Activated CD4-positive, alpha-beta T cell treated with anti-CD3 and anti-CD28 coated beads, Interleukin-2, amount 50 U/mL, for 24 hours (primary cell): ENCODE measurements at places on chromosomes 11 and 22.

GRCh38 chr11:72836111-72836510 is 21.9 kb downstream of the ATG16L2 start:
- DNase-seq = no peak

DNA sequence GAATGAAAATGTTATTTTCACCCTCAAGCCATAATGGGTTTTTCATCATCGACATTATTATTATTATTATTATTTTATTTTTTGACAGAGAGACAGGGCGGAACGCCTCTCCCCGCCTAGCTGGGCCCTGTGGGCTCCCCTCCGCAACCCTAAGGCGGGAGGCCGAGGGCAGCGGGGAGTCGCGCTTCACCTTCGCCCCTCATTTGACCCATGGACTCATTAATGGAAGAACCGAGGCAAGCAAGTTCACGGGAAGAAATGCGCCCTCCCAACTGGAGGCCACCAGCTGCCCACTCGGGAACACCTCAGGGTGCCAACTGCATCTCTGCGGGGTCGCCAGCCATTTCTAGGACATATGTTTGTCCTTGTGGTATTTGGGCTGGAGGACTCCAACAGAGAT is 115.3 kb upstream of the KIRREL3 start:
- DNase-seq = no peak

- DNase-seq = no peak
These were observed 189.0 kb downstream of the DDX10 start for GRCh38 chr11:108853864-108854263.

DNA sequence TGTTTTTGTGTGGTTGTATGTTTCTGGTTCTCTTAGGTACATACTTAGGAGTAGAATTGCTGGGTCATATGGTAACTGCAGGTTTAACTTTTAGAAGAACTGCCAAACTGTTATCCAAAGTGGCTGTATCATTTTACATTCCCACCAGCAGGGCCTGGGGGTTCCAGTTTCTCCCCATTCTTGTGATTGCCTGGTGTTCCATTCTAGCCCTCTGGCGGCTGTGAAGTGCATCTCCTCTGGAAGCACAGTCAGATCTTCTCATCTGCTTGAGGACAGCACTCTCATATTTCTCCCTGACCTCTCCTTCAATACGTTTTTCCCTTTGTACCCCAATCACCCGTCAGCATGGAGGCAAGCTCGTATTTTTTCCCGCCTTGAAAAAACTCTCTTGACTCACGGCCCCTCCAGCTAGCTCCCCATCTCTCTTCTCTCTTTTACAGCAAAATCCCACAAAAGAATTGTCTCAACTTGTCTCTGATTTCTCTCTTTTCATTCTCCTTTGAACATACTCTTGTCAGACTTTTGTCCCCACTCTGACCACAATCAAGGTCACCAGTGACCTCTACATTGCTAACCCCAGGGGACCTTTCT is 56.8 kb upstream of the THY1 start:
- DNase-seq = no peak

- DNase-seq = no peak
These were observed 250.7 kb downstream of the LUZP2 start for GRCh38 chr11:24747275-24748251.

DNA sequence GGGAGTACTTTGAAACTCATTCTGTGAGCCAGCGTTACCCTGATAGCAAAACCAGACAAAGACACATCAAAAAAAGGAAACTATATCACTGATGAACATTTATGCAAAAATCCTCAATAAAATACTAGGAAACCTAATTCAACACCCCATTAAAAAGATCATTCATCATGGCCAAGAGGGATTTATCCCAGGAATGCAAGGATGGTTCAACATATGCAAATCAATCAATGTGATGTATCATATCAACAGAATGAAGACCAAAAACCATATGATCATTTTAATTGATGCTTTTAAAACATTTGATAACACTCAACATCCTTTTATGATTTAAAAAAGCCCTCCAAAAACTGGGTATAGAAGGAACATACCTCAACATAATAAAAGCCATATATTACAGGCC is 19.8 kb downstream of the RRP8 start:
- DNase-seq = no peak

- no peak for DNase-seq
These were observed 38.3 kb downstream of the TSPAN18 start for GRCh38 chr11:44765026-44765595.

GRCh38 chr11:66861774-66862558 is 5.1 kb downstream of the LRFN4 start:
- DNase-seq = no peak

DNA sequence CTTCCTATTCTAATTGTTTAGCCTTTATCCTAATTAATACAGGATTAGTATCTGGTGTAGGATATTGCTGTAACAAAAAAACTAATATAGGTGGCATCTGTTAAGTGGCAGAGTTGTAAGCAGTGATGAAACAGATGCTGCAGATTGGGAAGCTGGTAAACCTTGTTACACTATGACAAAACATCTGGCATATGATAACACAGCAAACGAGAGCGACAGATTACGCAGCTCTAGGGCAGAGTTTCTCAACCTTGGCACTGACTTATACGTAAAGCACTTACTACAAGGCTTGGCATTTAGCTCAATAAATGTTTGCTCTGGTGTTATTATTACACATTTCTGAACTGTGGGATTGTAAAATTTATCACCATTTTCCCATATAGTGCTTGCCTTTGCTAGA is 137.0 kb downstream of the ATG16L2 start:
- no peak for DNase-seq

DNA sequence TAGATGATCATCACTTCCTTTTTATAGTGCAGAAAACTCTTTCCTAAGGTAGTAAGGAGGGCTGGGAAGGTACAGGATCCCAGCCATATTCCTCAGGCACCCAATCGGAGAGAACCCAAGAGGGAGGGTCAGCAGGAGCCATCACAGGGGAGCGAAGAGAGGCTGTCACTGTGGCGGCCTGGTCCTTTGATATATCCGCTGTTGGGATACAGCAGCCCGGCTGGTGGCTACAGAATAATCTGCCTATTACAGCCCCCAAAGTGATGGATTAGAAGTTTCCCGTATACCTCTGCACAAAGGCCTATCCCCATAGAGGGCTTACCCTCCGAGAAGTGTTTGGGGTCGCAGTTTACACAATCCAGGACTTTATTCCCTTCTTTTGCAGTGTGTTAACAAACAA is 48.5 kb downstream of the OR4D9 start:
- DNase-seq = no peak

DNA sequence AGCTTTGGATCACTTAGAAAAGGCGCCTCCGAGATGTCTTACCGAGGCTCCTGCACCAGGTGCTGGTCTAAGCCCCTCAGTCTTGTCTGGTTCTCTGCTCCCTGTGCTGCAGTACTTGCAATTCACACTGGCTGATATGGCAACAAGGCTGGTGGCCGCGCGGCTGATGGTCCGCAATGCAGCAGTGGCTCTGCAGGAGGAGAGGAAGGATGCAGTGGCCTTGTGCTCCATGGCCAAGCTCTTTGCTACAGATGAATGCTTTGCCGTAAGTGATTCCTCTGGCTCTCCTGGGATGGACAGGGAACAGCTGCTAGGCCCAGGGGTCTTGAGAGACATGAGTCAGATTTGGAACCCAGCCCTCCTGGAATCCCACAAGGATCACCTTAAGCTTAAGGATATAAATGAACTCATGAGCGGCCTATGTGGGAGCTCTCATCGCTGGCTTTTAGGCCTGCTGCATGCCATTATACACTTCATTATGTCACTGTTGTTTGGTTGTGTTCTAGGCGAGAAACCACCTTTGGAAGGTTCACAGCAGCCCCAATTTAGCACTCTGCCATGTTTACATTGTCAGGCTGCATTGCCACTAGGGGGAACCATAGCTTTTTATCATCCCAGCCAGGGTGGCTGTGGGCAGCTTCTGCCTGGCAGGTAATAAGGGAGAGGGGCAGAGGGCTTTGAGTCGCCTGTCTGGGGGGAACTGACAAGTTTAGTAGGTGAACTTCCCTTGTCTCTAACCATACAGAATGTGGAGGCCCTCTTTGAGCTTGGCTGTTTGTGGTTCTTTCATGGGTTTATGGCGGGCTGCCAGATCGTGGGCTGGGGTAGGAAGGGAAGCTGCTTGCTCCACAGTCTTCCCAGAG is 8.5 kb downstream of the ACAD8 start:
- DNase-seq = no peak

DNA sequence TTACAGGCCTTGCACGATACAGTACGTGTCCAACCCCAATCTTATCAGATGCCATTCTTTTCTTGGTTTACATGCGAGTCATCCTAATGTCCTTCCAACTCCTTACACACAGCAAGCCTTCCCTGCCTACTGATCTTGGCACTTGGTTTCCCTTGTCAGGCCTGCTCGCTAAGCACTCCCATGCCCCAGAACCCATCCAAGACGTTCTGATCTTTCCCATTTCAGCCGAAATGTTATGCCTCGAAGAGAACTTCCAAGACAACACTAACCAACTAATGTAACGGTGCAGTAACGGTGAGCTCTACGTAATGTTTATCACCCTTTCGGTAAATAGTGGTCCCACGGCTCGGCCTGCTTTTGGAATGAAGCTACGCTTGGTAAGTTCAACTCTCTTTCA is 521 bp downstream of the PES1 start:
- no peak for DNase-seq

DNA sequence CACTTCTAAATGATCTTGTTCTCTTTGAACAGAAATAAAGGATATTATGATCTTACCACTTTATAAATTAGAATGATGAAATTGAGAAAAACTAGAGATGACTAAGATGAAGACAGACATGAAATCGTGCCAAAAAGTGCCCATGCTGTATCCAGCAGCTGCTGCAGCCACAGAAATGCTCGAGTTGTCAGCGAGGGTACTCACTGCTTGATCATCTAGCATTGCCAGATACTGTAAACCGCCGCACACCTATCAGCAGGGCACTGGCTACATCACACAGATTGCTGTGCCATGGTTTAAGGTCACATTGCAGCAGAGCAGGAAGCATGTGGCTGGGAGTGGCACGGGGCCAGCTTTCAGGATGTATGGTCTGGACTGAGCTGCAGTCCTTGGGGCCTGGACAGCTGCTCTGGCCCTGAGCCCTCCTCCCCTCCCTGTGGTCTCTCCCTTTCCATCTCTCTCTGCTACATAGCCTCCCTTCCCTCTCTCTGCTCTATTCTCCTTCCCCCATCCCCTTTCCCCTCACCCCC is 51.0 kb upstream of the SEPTIN5 start:
- DNase-seq = no peak

DNA sequence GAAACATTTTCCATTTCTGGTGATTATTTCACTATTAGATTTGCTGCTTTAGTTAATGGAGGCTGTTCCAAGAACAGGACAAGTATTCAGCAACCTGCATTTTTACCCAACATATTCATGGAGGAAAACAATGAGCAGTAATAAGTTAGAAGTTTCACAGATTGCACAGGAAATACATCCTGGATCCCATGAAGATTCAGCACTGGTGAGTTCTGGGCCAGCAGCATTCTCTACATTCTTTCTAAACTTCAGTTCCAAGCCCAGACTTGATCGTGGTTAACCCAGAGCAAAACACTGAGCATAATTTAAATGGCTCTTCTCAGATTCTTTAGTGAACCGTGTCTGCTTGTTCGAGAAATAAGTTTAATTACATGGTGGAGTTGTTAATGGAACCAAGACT is 3.8 kb downstream of the FJX1 start:
- DNase-seq = no peak

DNA sequence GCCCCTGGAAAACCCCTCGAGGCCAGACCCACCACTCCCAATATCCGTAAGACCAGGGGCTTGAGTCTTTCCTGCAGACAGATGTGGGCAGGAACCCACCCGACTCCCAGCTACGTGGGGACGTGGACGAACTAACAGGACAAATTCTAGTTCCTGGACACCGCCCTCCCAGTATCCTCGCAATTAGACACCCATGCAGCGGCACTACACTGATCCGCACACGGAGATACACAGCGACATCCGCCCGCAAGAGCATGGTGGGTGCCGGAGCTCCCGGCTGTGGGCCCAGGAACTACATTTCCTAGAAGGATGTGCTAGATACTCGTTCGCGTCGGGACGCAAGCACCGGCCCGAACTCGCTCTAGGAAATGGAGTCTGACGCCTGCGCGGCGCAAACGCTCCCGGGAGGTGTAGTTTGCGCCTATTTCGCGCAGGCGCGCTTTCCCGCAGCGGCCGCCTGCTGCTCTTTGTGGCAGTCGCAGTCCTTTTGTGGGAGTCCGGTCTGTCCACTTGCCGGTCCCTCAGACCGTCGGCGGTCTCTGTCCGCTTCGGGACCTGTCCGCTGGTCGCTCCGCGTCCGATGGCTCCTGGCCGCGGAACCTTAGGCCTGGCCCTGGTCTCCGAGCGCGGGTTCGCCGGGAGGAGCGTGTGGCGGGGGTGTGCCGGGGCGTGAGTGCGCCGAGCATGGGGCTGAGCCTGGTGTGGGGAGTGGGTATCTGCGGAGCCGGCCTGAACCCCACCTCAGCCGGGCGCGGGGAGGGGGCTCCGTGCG is at the start of gene ZNF74:
ZNF74 (plus strand) TSS at position 447 of the 772 bp plus-strand sequence. CDS start 478 bp downstream, outside the sequence.
- DNase-seq = peak; percentile 77
